Nephron progenitor cell (in vitro differentiated cells): ENCODE measurements at places on chromosomes 1 and 21.

DNA sequence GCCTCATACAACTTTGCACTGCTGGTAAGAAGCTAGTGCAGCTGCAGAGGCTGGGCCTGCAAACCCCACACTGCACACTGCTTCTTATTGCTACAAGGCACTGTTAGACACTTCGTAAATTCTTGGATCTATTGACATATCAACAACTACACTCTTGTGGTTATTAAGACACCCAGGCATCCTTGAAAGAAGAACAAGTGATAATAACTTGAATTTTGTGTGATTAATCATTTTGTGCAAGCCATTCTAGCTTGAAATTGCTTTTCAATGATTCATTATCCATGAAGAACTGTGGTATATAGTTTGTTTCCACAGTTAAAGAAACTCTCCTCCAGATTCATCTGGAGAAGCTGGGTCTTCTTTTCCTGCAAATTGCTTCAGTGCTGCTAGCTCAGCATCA lies 33.7 kb upstream of the IFI44L start:
- no peak for DNase-seq

DNA sequence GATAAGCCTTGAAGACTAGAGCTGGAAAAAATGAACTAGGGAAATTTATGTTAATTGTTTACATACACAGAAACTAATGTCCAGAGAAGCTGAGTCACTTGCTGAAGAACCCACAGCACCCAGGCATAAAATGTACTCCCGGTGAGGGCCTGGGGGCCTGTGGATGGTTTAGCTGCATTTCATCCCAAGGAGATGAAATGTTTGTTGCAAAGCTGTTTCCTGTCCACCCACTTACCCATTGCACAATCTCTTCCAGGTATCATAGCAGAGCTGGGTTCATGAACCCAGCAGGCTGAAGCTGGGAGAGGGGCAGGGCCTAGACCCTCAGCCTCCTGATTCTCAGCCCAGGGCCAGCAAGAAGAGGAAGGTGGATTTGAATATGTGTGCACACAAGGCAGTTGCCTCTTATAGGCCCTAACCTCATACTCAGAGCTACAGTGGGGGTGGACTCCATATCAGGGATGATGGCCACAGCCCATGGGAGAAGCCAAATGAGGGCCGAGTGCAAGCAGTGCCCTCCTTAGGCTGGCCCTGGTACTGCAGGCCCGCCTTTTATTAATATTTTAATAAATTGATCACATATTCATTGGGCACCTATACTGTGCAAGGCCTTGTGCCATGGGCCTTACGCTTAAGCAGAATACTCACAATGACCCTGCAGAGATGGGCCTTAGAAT lies 110.8 kb downstream of the LACTBL1 start:
- peak; percentile 63 for DNase-seq

DNA sequence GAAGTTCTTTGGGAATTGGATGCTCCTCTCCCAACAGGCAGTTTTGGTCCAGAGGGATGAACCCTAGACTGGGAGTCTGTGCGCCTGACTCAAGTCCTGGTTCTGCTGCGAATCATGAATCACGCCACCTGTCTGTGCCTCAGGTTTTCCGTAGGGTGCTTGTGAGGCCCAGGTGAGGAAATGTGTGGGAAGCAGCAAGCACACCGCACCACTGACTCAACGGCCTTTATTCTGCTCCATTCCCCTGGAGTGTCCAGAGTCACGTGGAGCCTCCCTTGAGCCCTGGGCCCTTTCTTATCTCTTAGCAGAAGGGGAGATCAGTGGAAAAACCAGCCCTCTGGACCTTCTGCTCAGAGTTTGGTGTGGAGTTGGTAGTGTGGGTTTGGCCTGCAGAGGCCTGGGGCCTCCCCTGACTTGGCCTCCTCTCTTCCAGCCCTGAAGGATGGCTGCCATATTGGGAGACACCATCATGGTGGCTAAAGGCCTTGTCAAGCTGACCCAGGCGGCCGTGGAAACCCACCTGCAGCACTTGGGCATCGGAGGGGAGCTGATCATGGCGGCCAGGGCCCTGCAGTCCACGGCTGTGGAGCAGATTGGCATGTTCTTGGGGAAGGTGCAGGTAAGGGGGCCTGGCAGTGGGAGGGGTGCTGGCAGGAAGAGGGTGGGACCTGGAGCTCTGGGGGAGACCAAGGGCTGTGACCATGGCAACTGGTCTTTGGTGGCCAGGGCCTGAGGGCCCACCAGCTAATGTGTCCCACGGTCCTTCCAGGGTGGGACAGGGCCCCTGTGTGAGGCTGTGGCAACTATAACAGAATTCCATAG lies 21.1 kb downstream of the COQ8A start:
- DNase-seq = no peak

DNA sequence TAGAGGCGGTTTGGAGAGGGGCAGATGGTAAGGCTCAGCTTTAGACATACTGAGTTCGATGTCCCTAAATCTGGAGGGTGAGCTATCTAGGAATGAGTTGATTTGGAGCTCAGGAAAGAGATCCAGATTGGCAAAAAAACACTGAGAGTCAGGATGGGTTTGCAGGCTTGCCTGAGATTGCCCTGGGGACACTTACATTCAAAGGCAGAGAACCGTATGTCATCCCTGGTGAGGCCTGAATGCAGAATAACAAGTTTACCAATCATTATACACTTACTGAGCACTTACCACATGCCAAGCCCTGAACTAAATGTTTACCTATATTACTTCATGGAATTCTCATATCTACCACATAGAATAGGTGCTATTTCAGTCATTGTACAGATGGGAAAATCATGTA lies 27.5 kb downstream of the TFAP2E start:
- no peak for DNase-seq
